ENCODE measurements at places on chromosomes 4 and X.

- DNase-seq, result no peak
Observed at GRCh38 chr4:47831026-47831679, 6.7 kb downstream of the CORIN start.

- DNase-seq, result no peak
Observed at GRCh38 chr4:179441596-179441995, 1999.4 kb upstream of the AGA start.

GRCh38 chrX:102845020-102845419, 92.1 kb upstream of the RAB40AL start:
- DNase-seq, result no peak

DNA sequence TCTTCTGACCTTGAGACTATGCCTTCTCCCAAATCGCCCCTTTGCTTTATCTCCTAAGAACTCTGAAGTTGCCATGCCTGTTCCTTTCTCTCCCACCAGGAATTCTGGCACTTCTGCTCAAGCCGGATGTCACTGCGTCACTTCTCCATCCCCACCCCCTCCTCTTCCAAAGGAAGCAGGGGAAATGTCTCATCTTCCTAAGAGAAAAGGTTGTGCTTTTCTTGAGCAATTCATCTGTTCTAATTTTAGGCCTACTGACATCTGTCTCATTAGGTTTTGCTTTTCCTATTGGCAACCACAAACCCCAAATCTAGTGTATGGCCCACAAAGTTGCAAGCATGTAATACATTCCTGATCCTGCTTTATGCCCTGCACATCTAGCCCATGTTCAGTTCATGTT, 163.1 kb upstream of the PLAC1 start:
- DNase-seq, result no peak

GRCh38 chr4:78032446-78032845, 24.7 kb upstream of the FRAS1 start:
- DNase-seq, result no peak
